ENCODE measurements at places on chromosomes 13 and 19.

- DNase-seq, result no peak
Observed at GRCh38 chr19:38778733-38779132, 5.4 kb upstream of the LGALS7 start.

DNA sequence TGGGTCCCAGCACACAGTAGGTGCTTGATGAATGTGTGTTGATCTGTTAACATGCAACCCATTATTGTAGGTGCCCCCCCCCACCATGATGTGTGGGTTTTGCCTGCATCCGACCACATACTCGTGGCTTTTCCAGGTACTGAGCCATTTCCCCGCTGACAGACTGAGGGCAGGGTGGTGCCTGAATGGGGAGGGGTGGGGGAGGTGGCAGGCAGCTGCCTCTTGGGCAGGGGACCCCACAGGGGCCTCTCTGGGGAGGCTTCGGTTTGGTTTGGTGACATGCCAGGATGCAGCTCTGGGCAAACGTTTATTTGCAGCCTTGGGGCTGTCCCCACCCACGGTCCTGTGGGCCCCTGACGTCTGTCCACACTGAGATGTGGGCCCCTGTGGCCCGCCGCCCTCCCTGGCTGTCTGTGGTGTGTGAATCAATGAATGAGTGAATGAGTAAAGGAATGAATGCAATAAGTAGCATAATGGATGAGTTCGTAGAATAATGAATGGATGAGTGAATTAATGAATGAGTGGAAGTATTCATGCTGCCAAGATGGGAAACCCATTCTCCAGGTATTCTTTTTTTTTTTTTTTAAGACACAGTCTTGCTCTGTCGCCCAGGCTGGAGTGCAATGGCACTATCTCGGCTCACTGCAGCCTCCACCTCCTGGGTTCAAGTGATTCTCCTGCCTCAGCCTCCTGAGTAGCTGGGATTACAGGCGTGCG, 9.0 kb upstream of the JUND start:
- no peak for DNase-seq

DNA sequence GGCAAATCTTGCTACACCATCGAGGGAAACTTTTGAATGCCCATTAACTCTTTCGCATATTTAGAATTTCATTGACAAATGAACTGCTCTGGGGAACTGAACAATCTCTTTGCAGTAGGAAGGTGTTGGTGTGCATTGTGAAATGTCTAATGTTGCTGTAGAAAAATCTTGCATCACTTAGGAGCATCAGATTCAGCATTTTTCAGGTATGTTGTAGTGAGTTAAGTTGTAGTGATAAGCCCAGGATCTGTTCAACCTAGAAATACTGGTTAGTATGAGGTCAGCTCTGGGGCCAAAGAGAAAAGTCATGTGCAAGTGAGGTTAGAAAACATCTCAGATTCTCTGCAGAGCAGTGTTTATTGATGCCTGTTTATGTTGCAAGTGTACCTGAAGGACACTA, 4.1 kb downstream of the FRY start:
- DNase-seq, result no peak

GRCh38 chr13:49046519-49046918, 70.8 kb downstream of the FNDC3A start:
- DNase-seq, result no peak

DNA sequence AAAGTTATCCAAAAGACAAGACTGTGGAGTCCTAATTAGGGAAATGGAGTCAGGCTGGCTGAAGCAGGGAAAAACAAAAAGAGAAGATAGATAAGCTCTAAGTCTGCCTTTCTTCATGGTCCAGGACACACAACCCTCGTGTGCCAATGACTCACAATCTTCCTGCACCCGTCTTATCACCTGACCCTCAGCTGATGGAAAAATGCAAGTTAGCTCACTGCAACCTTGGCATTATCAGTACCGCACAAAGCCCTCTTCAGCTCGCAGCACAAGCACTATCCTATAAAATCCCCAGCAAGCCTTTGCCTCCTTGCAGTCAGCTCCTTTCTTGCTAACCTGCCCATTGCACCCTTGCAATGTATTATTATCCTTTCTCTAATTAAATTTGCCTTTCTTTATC, 4.3 kb downstream of the OR7A5 start:
- DNase-seq, result no peak

DNA sequence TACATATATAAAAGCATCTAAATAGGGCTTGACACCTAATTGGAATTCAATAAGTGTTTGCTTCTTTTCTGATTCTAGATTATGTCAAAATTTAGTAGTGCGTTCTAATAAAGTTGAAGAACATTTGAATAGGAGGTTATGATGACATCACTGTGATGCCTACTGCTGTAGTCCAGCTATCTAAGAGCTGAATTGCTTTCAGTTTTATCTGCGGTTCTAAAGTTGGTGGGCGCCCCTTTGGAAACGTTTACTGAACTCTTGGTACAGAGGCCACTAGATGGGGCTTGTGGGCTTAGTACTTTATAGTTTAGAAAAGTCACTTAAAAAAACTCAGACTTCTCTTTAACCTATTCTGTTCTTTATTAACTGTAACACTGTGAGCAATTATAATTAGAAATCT, 776.9 kb downstream of the GPC5 start:
- DNase-seq, result no peak

- DNase-seq, result no peak
Observed at GRCh38 chr13:112397108-112397507, 21.0 kb downstream of the SPACA7 start.

- no peak for DNase-seq
Observed at GRCh38 chr13:26743971-26744370, 16.6 kb downstream of the GPR12 start.

DNA sequence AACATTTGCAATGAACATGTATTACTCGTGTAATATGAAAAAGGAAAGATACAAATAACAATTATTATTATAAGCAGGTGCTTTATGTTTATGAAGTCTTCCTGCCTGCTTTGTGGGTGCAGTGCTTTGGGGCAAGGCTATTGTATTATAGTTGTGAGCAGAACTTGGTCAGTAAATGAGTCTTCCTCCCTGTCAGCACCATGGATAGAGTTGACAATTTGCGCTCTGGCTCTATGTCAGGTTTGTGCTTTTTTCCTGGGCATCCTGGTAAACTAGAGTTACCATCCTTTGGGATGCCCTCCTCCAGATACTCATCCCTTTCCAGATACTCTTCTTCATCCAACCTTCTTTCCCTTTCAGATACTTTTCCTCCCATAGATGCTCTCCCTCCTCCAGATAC, 19.6 kb downstream of the ERICH6B start:
- DNase-seq, result no peak

DNA sequence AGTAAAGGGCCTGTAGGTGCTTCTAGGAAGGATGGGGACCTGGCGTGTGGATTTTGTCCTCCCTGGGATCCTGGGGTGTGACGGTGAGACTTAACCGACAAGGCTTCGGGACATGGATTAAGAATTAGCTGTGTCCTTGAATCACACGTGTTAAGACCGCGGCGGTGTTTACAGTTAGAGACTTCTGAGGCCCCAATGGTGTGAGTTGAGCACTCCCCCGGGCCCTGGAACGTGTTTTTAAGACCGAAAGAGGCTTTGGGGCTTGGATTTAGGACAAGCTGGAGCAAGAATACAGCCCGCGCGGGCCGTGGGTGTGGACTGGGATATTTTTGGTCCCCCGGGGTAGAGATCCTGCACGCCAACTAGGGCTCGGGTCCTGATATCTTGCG, 1.2 kb upstream of the SLC27A1 start:
- no peak for DNase-seq

- DNase-seq, result no peak
Observed at GRCh38 chr13:56659041-56659471, 481.7 kb upstream of the PRR20A start.

DNA sequence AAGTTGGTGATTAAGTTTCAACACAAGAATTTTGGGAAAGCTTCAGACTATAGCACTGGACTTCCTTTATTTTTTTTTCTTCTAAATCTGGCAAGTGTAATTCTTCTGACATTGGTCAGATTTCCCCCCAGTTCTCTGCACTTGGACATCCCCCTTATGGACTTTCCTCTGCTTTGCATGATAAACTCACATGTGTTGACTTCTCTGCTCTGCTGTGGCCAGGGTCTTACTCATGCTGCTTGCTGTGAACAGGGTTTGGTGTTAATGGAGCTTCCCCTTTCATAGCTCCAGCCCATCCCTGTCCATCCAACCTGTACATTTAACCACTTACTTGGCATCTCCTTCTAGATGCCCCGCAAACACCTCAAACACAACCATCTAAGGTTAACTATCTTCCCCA, 70.5 kb upstream of the SPATA13 start:
- DNase-seq, result no peak

DNA sequence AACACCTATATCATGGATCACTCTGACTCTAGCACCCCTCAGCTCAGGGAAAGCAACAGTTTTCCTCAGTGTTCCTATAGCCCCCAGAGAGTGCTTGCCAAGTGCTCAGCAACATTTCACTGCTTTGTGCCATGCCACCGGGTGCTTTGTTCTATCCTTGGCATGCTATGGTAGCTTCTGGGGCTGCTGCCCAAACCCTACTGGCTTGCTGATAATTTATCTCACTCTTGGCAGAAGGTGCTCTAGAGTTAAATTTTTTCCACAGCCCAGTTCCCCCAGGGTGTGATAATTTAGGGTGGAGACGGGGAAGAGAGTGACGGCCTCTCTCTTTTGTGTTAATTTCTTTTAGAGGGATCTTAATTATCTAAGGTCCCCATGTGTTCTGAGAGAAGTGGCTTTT, 12.6 kb upstream of the CSNK1A1L start:
- no peak for DNase-seq

GRCh38 chr13:104357174-104357573, 1291.0 kb upstream of the SLC10A2 start:
- DNase-seq, result no peak

GRCh38 chr13:49759503-49759902, 33.0 kb downstream of the KPNA3 start:
- DNase-seq, result no peak

GRCh38 chr13:84654654-84655275, 772.5 kb upstream of the SLITRK1 start:
- DNase-seq, result no peak

- no peak for DNase-seq
Observed at GRCh38 chr13:84297251-84297650, 415.0 kb upstream of the SLITRK1 start.

DNA sequence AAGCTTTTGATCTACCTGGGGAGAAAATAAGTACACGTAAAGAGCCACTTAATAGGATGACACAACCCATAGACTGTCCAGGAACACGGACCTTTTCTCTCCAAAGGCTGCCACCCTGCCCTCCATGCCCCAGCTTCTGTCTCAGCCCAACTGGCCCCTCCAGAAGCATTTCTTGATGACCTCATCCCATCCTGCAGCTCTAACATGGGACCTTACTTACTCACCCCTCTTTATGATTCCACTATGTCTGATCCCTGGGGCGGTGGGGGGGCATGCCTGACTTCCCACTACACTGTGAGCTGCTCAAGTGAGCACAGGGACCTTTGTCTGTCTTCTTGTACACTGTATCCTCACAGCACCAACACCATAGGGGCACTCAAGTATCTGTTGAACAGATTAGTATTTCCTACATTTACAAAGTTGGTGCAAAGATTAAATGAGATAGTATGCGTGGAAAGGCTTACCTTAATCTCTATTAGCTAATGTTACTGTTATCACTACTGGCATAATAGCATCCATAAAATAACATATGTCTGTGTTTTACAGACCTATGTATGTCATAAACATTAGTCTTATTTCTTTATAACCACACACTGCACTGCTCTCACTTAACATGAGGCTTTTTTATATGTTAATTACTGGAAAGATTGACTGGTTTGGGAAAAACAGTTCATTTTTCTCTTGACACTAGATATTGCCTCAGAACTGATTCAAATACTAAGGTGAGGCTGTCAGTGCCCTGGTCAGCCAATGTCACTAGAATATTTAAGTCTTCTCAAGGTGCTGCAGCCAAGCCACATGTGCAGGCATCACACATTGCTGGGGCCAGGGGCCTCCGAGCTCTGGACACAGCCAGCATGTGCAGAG, 100.9 kb downstream of the FOXO1 start:
- DNase-seq, result no peak

DNA sequence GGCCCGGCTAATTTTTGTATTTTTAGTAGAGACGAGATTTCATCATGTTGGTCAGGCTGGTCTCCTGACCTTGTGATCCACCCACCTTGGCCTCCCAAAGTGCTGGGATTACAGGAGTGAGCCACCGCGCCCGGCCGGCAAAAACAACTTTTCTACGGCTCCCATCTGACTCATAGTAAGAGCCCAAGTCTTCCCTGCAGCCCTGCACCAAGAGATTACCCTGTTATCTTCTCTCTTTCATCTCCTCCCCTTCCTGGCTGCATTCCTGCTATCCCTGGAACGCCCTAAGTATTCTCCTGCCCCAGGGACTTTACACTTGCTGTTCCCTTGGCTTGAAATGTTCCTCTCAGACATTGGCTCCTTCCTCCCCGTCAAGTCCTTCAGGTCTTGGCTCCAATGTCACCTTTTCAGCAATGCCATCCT, 6.6 kb downstream of the AP2S1 start:
- DNase-seq, result no peak

- no peak for DNase-seq
Observed at GRCh38 chr19:40797166-40797962, 1.6 kb upstream of the EGLN2 start.

DNA sequence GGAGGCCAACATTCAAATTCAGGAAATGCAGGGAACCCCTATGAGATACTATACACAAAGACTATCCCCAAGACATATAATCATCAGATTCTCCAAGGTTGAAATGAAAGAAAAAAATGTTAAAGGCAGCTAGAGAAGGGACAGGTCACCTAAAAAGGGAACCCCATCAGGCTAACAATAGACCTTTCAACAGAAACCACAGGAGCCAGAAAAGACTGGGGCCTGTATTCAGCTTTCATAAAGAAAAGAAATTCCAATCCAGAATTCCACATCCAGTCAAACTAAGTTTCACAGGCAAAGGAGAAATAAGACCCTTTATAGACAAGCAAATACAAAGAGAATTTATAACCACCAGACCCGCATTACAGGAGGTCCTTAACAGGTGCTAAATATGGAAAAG, 1703.6 kb upstream of the PRR20A start:
- no peak for DNase-seq

DNA sequence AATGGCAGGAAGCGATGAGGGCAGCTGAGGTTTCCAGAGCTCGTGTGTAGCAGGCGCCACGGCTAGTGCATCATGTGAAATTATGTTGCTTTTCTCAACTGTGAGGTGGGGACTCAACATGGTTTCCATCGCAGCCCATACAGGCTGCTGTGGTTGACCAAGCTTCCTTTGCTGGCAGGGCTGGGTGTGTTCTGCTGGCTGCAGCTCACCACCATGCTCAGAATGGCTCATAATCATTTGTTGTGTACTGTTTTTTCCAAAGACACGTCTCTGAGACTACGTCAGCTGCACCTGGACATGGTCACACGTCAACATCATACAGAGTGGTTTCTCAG, 16.1 kb upstream of the RASA3 start:
- DNase-seq, result peak; percentile 70

DNA sequence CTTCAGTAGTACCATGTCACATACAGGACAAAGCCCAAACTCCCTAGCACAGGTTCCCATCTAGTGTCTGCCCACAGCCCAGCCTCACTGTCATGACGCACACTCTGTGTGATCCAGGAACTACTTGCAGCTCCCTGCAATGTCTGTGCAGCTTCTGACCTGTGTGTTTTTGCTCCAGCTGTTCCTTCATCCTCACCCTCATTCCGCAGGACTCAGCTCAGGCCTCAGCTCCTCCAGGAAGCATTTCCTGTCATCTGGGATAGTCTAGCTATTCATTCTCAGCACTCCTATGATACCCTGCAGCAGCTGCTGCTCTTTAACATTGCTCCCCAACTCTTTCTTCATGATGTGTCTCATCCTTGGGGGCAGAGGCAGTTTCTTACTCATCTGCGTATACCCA, 56.1 kb downstream of the ENOX1 start:
- DNase-seq, result no peak

All from activated T-cell treated with anti-CD3 and anti-CD28 coated beads for 1 hour (primary cell).